ENCODE measurements at places on chromosomes 3 and 15.

GRCh38 chr3:119322021-119322834 is 28.0 kb downstream of the ARHGAP31 start:
- peak; percentile 61 for DNase-seq

DNA sequence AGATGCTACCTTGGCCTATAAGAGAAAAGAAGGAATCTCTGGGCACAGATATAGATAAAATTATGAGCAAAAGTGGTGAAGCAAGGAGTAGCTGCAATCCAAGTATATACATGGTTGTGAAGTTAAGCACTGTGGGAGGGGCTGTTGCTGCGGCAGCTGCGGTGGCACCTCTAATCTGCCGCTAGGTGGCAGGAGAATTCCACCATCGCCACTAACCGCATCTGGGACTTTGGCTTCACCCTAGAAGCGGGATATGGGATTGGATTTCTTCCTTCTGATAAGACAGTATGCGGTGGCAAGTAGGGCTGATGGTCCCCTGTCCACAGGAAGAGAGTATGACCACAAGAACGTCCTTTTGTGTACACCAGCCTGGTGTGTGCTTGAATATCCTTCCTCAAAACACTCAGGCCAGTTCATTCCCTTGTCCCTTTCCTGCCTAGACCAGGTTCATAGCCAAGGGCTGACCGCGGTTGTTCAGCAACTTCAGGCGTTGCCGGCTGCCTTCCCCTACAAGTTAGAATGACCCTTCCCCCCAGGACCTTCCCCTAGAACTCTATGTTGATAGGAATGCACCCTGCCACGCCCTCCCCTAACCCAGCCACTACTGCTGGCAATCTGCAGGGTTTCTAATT is 5.1 kb downstream of the MAGEL2 start:
- DNase-seq: peak; percentile 52

DNA sequence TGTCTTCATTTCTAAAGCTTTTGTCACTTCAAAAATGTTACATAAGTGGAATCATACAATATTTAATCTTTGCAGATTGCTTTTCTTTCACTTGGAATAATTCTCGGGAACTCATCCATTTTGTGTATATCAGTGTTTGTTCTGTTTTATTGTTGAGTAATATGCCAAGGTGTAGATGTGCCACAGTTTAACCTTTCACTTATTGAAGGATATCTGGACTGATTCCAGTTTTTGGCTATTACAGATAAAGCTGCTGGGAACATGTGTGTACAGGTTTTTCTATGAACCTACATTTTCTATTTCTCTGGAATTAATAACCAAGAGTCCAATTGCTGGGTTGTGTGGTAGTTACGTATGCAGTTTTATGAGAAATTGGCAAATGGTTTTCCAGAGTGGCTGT is 334.9 kb downstream of the PTPRG start:
- no peak for DNase-seq

DNA sequence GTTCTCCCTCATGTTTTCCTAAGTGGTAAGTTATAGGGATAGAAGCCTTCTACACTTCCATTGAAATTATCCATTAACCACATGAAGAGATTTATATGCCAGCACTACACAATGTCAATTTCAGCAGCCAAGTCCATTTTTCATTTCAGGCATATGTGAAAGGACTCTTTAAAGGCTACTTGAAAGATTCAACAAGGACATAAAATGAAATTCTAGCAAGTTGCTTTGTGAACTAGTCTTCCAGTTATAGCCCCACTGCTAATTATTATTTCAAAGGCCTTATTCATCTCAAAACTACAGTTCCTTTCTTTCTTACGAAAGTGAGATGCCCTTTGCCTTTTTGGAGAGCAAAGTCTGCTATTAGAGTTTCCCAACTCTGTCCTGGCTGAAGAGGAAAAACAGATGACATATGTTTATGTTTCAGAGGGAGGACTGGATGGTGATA is 66.0 kb upstream of the SLC2A2 start:
- no peak for DNase-seq

- DNase-seq: no peak
Observed at GRCh38 chr3:180909369-180910127, 2.9 kb upstream of the FXR1 start.

GRCh38 chr15:99443768-99444446 is 121.9 kb upstream of the MEF2A start:
- no peak for DNase-seq

DNA sequence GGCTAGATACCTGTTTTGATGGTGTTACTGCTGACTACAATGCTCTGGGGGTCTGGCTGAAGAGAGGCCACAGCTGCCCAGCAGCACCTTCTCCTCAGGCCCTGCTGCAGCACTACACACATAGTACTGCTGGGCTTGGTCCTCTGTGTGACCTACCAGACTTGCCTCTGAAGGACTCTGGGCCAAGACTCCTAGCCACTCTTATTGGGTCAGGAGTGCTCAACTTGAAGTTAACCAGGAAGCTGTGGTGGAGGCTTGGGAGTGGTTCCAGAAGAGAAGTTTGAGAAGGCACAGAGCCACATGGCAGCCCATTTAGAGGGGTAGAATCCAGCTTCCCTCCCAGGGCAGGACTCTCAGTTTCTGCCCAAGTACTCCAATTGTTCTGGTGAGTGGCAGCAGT is 16.6 kb downstream of the ELP6 start:
- DNase-seq: no peak

- no peak for DNase-seq
Observed at GRCh38 chr3:107209302-107209990, 167.8 kb upstream of the CCDC54 start.

DNA sequence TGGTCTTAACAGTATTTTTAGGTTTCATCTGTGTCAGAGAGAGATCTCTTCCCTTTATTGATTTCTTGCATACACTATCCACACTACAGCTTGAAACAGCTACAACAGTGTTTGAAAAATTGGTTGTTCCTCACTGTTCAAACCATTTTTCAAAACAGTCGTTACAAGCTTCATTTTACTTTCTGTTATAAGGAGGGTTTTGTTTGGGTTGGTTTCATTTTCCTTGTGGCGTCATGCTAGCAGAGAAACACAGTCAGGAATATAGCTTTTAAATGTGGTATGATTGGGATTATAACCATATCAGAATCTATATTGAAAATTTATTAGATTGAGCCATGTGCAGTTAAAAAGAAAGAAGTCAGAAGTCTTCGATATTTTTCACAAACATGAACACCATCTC is 400.6 kb downstream of the ZBTB20 start:
- no peak for DNase-seq

DNA sequence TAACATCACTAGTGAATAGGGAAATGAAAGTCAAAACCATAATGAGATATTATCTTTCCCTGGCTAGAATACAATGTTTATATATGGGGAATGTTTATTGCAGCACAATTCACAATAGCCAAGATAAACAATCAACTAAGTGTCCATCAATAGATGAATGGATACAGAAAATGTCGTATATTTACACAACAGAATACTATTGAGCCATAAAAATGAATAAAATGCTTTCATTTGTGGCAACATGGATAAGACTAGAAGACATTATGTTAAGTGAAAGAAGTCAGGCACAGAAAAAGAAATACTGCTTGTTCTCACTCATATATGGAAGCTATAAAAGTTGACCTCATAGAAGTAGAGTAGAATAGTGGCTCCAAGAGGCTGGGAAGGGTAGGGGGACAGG is 65.2 kb downstream of the SLC9C1 start:
- DNase-seq: no peak

DNA sequence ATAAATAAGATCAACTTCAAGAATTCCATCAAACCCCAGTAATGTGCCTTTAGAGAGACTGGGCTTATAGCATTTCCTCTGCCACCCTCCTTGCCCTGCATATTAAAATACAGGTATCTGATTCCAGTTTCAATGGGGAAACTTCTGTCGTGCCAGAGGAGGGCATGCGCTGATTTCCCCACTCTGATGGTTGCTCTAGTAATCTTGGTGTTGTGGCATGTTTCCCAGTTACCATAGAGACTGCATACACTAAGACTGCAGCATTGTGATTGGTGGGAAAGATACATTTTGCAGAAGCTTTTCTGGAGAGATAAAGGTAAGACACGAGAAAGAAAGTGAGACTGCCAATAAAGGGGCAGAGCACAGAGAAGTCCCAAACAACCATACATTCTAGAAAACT is 225.6 kb downstream of the TIGIT start:
- DNase-seq: peak; percentile 48

DNA sequence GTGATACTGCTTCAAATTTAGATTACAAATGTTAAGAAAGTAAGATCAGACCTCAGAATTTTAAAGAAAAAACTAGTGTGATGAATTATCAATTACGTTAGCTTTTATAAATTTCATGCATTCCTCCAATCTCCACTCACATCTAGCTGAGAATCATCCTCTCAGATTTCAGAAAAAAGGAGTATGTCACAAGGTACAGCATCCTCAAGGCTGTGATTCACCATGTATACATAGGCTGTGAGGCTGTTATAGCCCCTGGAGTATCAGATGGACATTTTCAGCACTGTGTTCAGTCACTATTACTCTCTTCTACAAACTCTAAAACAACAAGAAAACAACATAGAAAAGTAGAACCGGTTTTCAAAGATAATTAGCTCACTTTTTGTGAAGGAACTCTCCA is 214.4 kb downstream of the PCCB start:
- DNase-seq: peak; percentile 44

DNA sequence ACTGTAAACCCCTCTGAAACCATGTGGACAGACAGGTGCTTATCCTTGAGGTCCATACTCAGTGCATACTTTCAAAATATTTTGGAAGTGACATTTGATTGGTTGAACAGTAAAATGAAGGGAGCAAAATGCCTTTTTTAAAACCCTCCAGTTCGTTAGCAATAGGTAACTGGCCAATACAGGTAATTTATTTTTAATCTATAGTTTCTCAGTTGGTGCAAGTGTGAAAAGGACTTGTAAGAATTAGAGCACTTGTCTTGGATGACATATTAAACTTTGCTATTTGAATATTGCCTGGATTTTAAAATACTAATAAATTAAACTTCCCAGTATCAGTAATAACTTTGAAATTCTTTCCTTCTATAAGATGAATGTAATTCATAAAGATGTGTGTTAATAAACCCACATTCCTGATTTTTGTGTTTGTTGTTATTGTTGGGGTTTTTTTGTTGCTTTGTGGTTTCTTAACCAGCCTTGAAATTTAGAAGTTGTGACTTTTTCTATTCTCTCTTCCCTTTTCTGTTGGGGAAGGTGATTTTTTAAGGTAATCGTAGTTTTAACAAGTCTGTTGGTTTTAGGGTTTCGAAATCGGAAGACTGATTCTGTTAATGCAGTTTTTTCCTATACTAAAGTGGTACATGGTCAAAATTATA is 90.0 kb downstream of the STT3B start:
- no peak for DNase-seq

- no peak for DNase-seq
Observed at GRCh38 chr3:165884518-165884917, 47.3 kb upstream of the BCHE start.

DNA sequence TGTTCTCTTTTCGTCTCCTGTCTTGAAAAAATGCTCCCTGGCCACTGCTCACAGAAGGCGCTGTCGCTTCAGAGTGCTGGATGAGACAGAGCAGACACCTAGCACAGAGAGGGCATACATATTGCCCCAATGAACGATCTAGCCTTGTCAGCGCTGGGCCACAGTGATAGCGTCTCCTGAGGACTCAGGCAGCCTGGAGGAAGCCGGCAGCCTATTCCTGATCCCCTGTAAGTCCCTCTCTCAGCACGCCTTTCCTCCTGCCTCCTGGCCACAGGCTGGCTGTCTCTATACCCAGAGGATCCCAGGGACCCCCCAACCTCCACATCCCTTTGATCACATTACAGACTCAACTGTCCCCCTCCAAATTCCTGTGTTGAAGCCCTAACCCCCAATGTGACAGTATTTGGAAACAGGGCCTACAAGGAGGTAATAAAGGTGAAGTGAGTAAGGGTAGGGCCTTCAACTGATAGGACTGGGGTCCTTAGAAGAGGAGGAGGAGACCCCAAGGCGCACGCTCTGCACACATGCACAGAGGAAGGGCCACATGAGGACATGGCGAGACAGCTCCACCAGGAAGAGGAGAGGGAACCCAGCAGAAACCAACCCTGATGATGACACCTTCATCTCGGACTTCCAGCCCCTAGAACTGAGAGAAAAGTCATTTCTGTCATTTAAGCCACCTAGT is 7.5 kb downstream of the PLA2G4F start:
- DNase-seq: no peak

GRCh38 chr3:11400213-11400612 is 128.0 kb downstream of the ATG7 start:
- DNase-seq: no peak

GRCh38 chr3:2958551-2958950 is 151.6 kb downstream of the IL5RA start:
- peak; percentile 4 for DNase-seq

GRCh38 chr3:52399131-52399530 is 45.8 kb downstream of the SEMA3G start:
- DNase-seq: no peak

DNA sequence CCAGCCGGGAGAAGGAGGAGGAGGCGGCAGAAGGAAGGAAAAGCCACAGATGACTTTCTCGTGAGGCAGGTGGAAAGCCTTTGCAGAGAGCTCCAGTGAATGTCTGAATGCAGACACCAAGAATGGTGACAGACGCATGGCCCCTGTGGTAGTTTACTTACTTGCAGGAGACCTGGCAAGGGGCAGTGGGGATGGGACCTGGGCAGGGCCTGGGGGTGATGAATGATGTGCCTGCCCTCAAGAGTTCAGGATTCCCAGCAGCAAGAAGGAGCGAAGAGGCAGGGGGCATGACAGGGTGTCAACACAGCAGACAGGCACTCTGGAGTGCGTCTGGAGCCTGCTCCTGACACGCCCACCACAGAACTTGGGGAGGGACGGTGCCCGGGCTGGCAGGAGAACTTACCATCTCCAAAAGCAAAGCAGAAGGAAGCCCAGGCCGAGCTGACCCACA is 260.5 kb upstream of the LYSMD4 start:
- no peak for DNase-seq

- DNase-seq: no peak
Observed at GRCh38 chr3:191368755-191369615, 38.7 kb upstream of the UTS2B start.

DNA sequence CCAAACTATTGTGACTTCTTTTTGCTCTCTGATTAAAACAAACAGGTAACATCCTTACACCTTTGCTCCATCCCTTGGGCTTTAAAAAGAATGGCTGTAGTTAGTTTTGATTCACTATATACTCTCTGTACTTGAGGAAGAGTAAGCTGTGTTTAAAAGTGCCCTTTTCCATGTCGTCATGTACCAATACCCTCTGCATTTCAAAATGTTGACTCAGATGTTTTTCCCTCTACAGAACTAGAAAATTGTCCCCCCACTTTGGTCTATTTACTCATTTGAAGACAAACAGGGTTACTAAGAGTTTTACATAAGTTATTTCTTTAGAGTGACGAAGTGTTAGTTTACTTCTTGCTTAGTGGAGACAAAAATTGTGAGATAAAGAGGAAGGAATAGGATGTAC is 62.7 kb downstream of the TASOR start:
- no peak for DNase-seq

- DNase-seq: peak; percentile 93
Observed at GRCh38 chr15:65421360-65422215, 1.2 kb downstream of the IGDCC4 start.

GRCh38 chr3:188432802-188433520 is 279.0 kb downstream of the LPP start:
- DNase-seq: peak; percentile 34

GRCh38 chr3:29282427-29283230 is 1.8 kb downstream of the RBMS3 start:
- peak; percentile 61 for DNase-seq

All from fibroblast of skin of right quadriceps (primary cell).